Hepatic stellate cell (primary cell): ENCODE measurements at places on chromosomes 16 and 17.

DNA sequence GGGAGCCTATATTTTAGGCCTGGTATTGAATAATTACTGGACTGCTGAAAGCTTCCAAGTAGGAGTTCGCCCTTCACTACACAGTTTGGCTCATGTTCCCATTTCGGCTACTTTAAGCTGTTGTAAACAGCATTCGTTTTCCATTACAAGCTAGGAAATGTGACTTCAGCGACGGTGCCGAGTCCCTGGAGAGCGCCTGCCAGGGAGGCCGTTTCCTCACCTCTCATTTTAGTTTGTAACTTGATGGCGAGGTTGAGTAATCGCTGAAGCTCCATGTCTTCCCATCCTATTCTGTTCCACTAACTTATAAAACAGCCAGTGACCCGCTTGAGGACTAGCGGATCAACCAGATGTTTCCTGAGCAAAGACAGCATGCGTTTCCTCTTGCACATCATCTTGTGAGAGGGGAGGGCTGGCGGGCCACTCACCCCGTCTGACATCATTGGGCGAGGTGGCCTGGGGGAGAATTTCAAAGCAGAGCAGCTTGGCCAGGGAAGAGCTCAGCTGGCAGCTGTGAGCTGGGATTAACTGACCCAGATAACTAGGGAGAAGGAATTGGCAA is 32.9 kb downstream of the PCTP start:
- no peak for DNase-seq

GRCh38 chr16:27461483-27462171 is 59.7 kb downstream of the IL21R start:
- DNase-seq = no peak

- DNase-seq = no peak
Observed at GRCh38 chr17:60383379-60383778, 8.6 kb downstream of the USP32 start.

- no peak for DNase-seq
Observed at GRCh38 chr17:9220398-9221146, 199.3 kb downstream of the NTN1 start.

DNA sequence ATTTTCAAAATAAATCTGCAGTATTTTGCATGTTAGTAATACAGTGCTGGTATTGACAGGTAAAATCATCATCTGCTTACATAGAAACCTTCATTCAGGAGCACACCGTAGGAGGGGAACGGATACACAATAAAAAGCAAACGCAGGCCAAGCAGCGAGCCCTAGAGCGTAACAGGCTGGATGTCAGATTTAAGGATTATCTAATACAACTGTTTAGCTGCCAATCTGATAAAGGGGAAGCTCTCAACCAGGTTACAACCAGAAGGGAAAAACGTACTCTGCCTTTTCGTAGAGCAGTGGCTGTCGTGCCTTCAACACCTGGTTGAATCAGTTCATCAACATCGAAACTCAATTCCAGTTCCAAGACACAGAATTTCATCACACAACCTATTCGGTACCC is 16.4 kb upstream of the CUEDC1 start:
- DNase-seq = no peak

DNA sequence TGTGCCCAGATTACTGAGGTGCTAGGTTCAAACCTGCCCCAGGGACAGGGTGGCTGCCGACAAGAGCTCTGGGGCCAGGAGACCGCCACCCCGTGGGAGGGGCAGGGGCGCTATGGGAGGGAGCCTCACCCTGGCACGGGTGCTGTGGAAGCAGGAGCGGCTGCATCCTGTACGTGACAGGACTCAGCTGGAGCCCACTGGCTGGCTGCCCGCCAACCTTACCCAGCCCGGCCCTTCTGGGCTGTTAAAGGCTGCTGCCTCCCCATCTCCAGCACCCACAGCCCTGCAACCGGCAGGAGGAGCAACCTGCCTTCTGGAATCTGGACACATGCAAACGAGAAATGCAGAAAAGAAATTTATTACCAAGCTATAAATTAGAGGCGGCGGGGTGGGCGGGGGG is 11.2 kb downstream of the PAM16 start:
- no peak for DNase-seq

GRCh38 chr17:33615861-33616260 is 322.8 kb upstream of the ASIC2 start:
- no peak for DNase-seq

DNA sequence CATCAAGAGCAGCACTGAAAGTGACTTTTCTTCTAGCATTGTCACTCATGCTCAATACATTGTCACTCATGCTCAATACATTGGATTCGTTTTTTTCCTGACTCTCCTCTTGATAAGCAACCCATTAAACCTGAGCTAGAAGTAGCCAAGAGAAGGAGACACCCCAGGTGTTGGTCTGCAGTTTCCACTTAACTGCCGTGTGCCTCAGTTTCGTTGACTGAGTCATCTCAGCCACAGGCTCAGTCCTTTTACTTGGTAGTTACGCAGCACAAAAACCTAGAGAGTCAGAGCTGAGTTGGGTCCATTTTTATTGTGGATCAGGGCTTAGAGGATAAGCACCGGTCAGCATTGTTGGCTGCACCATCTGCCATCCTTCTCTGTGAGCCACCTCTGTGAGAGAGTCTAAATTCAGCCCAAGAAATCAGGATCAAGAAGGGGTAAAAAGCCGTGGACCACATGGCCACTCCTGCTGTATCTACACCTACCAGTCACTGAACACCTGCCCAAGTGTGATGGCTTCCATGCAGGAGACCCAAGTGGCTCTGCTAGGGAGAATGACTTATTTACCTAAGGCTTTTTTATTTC is 11.3 kb downstream of the GINS2 start:
- DNase-seq = no peak

GRCh38 chr17:54972406-54973138 is 4.0 kb downstream of the STXBP4 start:
- no peak for DNase-seq

GRCh38 chr17:46793541-46793940 is 25.0 kb downstream of the WNT3 start:
- DNase-seq = no peak

- no peak for DNase-seq
Observed at GRCh38 chr16:86455640-86456039, 54.7 kb upstream of the FOXF1 start.

DNA sequence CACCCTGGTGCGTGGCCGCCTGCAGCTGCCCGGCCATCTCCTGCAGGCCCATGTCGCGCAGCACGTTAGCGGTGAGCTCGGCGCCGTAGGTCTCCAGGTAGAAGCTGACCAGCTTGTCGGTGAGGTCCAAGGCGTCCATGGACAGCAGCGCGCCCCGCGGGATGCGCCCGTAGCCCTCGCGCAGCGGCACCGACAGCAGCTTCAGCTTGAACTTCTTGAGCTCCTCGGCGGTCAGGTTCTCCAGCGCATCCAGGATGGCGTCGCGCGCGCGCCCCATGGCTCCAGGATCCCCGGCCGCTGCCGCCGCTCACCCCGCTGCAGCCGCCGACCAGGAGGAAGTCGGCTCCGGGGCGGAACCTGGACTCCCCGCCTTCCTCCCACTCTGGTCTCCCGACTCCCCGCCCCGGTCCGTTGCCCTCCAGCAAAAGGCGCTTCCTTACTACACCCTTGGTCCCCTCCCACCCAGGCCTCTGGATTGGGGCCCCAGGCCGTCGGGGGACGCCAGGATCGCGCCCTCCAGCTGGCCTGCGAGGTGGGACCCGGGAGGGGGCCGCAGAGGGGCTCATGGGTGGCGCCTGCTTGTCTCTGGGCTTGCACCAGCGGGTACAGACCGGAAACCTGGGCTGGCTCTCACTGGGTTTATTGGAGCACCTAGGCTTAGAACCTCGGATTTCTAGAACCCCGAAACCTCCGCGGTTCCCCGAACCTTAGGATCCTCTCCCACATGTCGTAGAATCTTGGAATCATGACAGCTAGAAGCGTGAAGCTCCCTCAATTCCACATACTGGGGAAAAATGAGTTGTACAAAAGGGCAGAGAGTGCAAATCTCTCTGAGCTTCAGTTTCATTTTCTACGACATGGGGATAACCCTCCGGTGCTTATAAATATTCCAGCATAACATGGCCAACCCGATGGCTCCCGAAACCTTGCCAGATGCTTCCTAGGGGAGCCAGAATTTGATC is at the start of gene PYCARD:
PYCARD (minus strand) TSS at position 347 of the 962 bp plus-strand sequence; CDS start at position 277, 70 bp downstream.
- DNase-seq = peak; percentile 71

- DNase-seq = no peak
Observed at GRCh38 chr17:2054262-2054511, 716 bp upstream of the HIC1 start.

DNA sequence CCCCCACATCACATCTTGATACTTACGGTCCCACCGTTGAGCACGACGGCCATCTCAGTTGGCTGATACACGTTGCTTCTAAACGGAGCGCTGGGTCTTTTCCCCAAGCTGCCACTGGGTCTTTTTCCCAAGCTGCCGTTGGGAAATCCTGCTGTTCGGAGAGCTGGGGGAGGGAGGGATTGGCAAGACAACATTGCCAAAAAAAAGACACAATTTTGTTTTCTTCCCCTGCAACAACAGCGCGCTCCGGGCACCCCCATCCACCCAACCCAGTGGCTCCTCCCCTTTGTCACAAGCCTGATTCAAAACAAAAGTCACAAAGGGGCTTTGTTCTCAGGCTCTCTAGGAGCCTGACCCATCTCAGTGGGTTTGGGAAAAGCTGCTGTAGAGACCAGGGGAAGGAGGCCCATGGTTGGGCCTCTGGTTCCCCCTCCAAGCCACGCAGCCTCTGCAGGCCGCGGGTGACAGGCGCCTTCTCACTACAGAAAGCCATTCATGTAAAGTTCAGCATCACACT is 22.8 kb downstream of the GPRC5B start:
- no peak for DNase-seq

DNA sequence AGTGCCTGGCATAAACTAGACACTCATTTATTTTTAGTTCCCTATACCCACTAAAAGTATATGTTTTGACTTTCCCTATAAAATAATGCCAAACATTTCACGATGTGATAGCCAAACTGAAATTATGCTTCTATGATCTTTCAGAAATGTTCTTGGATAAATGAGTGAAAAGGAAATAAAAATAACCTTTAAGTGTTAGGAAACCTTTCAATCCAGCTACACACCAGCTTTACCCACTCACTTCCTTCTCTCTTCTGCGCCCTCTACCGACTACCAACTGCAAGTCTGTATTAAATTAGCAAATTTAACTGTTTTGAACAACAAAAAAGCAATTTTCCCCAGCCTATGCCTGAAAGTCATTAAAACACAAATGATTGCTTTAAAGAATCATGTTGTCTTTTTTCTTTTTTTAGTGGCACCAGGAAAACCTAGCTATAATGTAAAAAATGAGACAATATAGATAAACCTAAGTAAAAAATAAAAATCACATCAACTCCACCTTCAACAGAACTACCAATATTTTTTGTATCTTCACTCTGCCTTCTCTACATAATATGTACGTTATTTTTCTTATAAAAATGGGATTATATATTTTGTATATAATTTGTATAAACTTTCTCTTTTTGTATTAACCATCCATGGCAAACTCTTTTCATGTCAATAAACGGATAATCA is 13.2 kb upstream of the TMEM100 start:
- peak; percentile 24 for DNase-seq

GRCh38 chr16:26692658-26693057 is 374.1 kb upstream of the C16orf82 start:
- DNase-seq = no peak
